ENCODE measurements at places on chromosomes 12 and 14.

- DNase-seq = no peak
These were observed 35.7 kb downstream of the CNOT2 start for GRCh38 chr12:70278945-70279344.

DNA sequence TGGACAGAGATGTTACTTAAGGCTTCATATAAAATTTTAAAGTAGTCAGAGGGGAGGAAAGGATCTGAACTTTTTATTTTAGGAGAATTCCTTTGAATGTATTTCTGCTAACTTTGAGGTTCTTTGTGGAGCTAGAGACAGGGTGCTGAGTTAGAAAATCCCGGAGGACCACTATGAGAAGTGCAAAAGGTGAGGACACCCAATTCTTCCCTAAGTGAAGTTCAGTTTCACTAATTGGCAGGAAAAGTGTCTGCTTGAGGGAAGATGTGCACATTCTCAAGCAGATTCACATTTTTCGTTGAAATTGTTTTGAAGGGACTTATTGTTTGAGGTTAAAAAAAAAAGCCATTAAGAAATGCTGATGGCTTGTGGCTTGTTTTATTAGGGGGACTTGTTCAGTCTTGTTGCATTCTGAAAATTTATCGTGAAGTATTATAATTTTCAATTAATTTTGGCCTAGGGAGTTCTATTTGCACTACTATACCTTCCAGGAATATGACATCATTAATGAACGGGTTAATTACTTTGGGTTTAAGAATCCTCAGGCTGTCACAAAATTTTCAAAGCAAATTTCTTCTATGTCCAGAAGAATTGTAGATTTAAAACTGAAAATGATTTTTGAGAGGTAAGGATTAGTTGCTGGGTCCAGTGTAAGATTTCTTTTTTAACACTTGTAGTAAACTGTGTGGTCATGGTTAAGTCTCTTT, 1.8 kb downstream of the PCNX1 start:
- no peak for DNase-seq

DNA sequence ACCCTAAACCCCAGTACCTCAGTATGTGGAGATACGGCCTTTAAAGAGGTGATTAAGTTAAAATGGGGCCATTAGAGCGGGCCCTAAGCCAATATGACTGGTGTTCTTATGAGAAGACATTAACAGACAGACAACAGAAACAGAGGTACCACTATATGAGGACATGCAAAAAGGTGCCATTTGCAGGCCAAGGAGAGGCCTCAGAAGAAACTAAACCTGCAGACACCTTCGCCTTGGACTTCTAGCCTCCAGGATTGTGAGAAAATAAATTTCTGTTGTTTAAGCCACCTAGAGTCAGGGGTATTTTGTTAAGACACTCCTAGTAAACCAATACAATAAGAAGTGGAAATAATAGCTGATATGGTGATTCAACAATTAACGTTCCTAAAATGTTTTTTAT, 32.6 kb downstream of the PTPRB start:
- DNase-seq = no peak

GRCh38 chr12:16094437-16094836, 183.0 kb downstream of the SLC15A5 start:
- DNase-seq = no peak

- no peak for DNase-seq
These were observed 40.0 kb downstream of the DAAM1 start for GRCh38 chr14:59228421-59228820.

- DNase-seq = no peak
These were observed 4.9 kb downstream of the PTGER2 start for GRCh38 chr14:52318826-52319645.

DNA sequence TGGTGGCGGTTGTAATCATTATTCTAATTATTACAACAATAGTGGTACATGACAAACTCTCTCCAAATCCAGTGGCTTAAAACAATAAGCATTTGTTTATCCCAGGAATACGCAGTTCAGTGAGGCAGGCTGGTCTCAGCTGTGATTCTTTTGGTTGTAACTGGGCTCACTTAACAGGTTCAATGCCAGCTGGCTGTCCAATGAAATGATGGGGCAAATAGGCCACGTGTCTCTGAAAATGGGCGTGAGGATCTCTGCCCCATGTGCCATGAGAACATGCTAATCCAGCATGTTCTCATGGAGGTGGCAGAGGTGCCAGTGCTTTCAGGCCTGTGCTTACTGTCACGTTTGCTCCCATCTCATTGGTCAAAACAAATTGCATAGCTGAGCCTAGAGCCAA, 73.1 kb upstream of the CLMN start:
- DNase-seq = no peak

DNA sequence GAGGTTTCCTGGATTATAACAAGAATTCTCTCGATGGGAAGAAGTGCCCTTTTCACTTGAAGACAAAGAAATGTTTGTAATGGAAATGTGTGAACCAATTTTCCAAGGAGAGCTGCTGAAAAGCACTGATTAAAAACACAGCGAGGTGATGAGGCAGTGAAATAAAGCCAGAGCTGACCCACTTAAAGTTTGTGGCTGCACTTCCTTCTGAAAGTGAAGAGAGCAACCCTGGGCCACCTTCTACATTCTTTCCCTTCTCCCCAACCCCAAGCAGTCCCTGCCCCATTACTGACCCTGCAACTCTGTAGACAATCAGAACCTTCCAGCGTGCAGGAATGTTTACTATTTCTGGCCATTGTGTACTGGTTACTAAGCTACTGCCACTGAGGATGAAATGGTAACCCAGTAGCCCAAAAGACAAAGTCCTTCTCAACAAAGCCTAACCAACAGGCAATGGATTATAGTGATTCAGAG, 173.9 kb downstream of the TTC7B start:
- DNase-seq = peak; percentile 63

DNA sequence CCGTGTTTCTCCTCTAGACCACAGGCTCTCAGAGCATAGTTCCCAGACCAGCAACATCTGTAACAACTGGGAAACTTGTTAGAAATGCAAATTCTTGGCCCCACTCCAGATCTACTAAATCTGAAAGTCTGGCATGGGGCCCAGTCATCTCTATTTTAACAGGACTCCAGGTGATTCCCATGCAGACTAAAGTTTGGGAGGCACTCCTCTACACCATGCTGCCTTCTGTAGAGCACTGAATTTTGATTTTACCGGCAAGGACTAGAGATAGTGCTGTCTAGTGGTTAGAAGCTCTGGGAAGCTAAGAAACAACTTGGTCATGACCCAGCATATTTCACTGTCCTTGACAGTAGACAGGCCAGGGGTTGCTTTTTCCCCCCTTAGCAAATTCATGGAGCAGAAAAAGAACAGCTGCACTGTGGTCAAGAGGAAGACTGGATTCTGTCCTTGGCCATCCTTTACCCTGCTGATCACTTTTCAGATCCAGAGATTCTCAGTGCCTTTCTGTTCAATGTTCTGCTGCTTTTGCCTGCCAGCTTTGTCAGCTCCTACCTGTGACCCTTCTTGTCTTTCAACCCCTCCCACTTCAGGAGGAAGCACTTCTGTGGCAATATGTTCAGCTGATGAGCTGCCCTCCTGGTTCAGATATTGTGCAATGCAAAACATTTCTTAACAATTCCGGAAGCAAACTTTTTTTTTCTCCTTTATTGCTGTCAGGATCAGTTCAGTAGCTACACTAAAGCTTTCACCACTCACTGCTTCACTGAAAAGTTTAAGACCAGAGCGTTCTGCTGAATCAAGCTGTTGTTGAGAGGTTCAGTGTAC, 133.8 kb upstream of the NUDT4 start:
- no peak for DNase-seq

DNA sequence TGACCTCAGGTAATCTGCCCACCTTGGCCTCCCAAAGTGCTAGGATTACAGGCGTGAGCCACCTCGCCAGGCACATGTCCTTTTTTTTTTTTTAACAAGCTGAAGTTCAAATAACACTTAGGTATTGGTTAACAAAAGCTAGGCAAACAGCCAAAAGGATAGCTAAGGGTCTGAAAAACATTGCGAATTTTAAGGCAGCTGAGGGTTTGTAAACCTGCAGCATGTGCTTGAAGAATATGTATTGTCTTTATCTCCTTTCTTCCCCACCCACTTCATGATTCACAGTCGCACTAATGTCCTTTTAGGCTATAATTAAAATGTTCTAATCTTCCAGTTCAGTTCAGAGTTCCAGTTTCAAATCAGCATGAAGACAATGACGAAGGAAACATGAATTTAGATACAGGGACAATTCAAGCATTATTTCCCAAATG, 30.1 kb upstream of the CERS5 start:
- DNase-seq = no peak

GRCh38 chr12:26971963-26972362, 33.7 kb downstream of the FGFR1OP2 start:
- DNase-seq = no peak

GRCh38 chr12:112782943-112783342, 8.6 kb upstream of the RPH3A start:
- no peak for DNase-seq

DNA sequence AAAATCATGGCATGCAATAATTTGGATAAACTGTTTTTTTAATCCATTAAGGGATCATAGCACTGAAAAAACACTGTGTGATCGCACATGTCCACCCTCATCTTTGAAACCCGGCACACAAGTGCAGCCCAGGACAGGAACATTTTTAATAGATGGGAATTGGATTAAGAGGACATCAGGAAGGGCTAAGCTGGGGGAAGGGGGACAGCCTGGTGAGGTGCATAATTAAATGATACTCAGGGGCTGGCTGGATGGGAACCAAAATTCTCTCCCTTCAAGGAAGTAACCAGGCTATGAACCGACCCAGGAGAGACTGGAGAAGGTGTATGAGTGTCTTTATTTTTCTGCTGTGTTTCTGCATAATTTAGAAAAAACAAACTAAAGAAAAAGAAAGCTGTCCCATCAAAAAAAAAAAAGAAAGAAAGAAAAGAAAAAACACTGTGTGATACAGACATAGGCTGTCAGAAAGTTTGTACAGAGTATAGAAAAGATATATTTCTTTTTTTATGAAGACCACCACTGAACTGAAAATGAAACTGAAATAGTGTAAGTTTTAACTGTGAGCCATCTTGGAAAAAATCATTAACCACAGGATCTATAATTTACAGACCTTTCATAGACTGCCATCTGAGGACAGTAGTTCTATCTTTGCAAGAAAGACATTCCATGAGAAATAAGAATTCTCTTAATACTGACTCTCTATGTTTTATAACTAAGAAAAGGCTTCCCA, 75.1 kb upstream of the SLC38A4 start:
- no peak for DNase-seq

DNA sequence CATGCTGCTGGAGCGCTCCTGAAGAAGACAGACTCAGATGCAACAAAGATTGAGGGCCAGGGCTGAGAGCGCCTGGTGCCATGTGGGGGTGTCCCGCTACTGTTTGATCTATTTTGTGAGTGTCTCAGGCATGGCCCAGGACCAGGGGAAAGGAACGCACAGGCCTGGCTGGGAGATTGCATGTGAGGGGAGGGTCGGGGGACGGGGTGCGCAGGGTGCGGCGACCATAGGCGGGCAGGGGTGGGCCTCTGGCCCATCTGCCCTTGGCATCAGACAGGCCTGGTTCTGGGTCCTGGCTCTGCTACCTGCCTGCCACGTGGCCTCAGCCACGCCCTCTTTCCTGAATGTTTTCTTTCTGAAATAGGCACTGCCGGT, 47.5 kb downstream of the BEGAIN start:
- no peak for DNase-seq

GRCh38 chr12:58761308-58761707, 159.0 kb downstream of the LRIG3 start:
- no peak for DNase-seq

DNA sequence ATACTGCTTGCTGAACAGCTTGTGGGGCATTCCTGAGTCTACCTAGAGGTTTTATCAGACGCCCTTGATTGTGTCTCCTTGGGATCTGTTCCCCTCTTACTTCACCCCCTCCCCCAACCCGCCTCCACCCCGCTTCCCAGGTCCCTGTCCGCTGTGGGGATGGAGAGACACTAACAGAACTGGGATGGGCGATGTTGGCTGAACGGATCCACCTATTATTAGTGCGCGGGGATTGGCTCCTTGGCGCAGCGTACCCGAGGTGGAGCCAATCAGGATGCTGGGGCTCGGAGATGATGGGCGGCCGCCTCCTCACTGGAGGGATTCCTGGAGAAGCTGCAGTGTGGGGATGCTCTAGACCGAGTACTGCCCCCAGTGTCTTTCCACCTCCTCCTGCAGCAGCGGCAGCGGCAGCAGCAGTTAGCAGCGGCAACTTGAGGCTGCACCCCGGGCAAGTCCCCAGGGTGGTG, at the start of gene SYT1:
TSS of gene SYT1 (plus strand) at position 372 of the 467 bp plus-strand sequence.
- peak; percentile 92 for DNase-seq

GRCh38 chr14:94421316-94421715, 31.3 kb downstream of the SERPINA11 start:
- no peak for DNase-seq

DNA sequence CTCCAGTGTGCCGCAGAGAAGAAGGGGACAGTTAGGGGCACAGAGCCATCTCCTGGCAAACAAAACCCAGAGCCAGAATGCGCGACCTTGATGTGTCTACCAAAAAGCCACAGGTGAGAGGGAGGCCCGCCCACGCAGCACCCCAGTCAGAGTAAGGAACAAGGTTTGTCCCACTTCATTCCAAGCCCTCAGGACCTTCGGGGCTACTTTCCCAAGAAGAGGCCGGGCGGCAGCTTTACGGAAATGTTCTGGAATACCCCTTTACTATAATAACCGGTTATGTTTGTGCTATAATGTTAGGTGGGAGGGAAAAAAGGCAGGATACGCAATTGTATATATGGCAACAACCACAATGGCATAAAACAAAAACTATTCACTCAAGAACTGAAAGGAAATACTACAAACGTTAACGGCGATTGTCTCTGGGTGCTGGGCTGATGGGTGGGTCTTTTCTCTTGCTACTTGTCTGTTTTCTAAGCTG, 12.3 kb downstream of the CCDC88C start:
- no peak for DNase-seq

GRCh38 chr14:49114161-49114893, 471.9 kb downstream of the RPS29 start:
- no peak for DNase-seq
